NCI-H187 treated with DMSO at 0.1 percent for 48 hours (cell line): ENCODE measurements at places on chromosomes 16 and 17.

- no peak for DNase-seq
These were observed 65.2 kb upstream of the RPH3AL start for GRCh38 chr17:417691-418420.

- no peak for DNase-seq
These were observed 35.0 kb upstream of the CLEC18B start for GRCh38 chr16:74456290-74456625.

DNA sequence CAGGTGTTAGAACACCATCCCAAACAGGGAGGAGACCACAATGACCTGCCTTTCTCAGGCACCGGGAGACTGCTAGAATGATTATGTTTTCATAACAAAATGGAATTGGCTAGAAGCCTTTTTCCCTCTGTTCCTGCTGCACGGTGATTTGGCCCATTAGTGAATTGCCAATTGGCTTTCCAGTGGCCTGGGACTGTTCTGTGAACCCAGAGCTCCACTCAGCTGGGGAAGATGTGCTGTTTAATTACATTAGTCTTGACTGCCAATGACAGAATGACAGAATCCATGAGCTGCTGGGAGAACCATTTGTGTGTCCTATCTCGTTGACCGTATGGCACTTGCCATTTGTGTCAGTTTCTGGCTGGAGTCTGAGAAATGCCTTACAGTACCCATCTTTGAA, 242.9 kb downstream of the CDH11 start:
- no peak for DNase-seq

- DNase-seq, result no peak
These were observed 726 bp upstream of the SETD1A start for GRCh38 chr16:30956601-30957455.

DNA sequence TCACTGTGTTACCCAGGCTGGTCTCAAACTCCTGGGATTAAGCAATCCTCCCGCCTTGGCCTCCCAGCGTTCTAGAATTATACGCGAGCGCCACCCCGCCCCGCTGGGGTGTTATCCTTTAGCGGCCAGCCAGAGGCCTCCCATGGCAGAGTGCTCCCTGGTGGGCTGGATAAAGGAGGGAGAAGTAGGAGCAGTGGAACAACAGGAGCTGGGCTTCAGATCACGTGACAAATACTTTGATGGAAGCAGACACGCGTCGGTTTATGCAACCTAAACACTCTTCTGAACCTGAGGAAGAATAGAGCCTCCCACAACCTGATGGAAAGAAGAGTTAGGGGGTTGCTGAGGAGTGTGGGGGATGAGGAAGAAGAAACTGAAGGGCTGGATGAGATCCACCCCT, 2114.0 kb downstream of the TP53TG3F start:
- no peak for DNase-seq
